Colonic mucosa (tissue), 4 donors: ENCODE measurements at places on chromosomes 6 and 20.

- no peak for DNase-seq
Measured at GRCh38 chr6:117573006-117573680, 29.2 kb downstream of the GOPC start.

DNA sequence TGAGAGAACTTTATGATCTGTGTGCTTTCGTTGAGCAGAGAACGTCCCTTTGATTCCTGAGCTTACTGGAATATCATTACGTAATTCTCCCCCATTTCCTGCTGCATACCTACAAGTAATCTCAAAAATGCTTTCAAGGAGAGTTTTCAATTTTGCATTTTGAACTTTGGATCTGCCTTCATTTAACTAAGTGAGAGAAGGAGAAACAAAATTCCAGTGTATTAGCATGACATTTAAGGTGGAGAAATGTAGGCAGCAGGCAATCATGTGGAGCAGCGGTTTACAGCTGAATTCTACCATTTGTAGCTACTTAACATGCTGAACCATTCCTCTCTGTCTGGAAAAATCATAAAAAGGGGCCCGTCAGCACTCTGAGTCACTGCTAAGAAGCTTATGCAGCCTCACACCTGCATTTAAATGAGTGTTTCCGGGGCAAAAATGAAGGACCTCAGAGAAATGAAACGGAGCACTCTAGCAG is 451.5 kb downstream of the PLCB1 start:
- DNase-seq = no peak

DNA sequence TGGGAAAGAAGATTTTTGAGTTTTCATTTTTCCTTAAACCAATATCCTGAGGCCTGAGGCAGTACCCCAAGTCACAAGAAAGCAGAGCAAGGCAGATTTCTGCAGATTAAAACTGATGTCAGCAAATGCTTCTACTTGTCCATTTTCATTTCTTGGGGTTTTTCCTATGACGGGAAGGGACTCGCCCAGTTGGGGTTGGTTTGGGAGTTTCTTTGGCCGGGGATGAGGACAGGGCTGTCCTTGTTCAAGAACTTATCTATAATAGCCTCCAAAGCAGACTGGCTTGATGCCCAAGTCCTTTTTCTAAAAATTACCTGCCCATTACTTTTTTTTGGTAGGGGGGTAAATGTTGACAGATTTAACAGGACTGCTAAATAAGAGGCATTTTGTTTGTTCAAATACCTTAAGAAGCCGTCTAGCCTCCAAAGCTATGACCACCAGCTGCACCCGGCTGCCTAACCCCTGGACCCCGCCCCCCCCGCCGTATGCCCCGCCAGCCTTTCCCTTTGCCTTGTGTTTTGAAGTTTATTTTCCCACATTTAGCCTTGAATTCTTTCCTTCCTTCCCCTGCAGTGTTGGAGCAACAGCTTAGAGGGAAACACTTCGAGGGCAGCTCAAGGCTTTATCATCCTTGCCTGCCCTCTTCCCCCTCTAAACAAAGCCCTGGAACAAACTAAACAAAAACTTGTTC is 2.5 kb downstream of the KCNK5 start:
- DNase-seq = no peak

DNA sequence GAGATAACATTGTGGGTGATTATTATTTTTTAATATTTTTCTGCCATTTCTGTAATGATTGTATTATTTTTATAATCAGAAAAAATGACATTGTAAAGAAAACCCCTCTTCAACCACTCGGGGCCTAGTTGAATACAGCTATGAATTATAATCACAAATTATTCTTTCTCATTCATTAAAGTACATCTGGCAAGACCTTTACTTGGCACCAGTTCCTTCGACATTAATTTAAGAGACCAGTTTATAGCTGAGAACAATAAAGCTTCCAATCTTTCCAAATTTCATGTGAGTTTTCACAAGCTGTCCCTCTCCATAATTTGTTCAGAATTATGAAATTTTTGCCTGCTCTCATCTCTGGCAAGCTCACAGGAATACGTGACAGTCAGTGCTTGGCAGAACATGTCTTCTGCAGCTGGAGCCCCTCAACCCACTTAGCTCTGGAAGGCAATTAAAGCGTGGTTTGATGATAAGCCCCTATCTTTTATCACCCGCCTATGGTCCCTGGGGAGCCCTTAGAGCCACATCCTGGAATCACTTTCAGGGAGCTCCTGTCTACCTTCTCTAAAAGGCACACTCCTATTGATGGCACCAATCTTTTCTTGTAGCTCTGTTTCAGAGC is 237.2 kb upstream of the PRND start:
- DNase-seq = no peak

DNA sequence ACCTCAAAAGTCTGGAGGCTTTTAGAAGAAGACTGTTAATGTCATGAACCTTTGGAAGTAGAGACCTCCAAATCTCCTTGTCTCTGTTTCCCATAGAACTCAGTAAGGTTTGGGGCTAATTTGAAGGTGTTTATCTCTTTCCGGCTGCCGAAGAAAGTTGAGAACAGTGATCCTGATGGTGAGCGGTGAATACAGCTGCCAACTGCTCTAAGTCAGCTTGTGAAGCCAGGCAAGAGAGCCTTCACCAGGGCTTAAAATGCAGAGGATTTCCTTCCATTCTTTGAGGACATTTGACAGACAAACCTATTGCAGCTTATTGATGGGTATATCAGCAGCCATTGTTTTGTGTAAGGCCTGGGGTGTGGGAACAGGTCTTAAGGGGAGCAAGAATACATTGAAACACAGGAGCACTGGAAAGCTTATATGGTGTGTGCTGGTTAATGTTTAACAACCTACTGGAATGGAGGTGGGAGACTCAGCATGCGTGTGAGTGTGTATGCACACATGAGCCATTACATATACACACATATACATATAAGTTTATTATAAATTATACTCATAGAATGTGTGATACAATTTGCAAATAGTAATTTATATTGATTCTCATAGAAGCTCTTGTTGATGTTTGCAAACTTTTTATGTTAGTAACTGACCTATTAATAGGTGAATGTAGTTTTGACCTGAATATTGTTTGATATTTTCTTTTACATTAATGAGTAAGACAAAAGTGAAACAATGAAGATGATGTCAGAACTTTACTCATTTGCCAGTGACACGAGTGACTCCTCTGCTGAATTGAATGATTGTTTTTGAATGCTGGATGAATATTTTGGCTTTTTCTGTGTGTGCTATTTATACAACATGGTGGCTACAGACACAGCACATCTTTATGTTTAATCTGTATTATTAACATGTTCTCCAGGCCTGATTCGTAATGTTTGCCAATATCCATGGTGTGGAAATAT is 18.1 kb downstream of the PLEKHG1 start:
- no peak for DNase-seq

DNA sequence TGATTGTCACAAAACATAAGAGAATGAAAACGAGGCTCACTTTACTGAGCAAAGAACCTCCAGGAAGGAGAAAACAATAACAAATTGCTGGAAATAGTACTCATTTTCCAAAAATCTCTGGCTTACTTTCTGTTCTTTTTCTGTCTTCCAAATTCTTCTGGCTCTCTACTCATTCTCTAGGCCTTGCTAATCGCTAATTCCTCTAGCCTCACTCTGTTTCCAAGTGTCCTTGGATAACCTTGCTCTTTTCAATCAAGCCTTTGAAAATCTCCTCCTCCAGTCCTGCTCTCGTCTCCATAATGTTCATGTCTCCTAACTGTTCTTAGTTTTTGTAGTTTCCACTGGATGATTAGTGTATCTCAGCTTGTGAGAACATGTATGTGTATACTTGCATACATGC is 96.2 kb upstream of the MAP7 start:
- no peak for DNase-seq

DNA sequence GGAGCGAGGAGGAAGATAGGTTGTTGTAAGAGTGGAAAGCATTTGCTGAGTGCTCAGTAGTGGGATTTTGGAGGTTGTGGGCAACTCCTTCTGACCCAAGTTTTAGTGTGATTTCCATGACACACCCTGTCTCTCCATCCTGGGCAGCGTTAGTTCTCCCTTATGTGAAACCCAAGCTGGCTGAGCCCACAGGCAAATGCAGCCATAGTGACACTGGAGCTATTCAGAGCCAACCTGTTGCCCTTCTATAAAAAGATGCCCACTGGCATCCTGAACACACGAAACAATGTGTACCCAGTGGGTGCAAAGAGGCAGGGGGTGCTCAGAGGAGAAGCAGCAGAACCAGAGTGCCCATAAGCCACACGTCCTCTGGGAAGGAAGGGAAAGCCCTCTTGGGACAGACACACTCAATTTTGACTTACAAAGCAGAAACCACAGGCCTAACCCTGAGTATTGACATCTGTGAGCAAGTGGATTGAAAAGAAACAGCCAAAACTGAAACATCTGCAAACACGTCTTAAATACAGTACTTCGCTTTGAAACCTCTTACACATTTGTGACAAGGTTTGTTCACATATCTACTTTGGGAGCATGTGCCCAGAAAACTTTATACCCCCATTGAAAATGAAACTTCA is 54.6 kb downstream of the BPIFB1 start:
- DNase-seq = no peak

DNA sequence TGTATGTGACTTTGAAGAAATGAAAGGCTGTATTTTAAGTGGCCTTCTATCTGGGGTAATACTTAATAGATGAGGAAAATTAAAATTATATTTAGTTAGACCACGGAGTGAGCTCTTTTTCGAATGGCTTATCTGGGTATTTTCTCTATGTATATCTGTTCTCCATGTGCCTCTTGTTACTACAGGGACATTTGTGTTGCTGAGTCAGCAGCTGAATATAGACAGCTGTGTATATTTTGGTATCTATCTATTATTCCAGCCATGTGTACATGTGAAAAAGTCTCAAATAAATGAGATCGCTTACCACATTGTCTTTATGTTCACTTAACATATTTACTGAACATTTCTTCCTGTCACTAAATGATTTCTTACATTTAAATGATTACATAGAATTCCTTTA is 57.2 kb downstream of the TMEM200A start:
- DNase-seq = no peak

DNA sequence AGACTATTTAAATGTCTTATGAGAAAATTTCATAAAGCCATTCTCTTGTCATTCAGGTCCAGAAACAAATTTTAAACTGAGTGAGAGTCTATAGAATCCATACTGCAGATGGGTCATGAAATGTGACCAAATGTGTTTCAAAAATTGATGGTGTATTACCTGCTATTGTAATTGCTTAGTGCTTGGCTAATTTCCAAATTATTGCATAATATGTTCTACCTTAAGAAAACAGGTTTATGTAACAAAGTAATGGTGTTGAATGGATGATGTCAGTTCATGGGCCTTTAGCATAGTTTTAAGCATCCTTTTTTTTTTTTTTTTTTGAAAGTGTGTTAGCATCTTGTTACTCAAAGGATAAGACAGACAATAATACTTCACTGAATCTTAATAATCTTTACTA is 5.0 kb downstream of the MARCKS start:
- DNase-seq = no peak

GRCh38 chr6:40887079-40887791 is 151.8 kb downstream of the UNC5CL start:
- no peak for DNase-seq
